Colonic mucosa (tissue), 4 donors: ENCODE measurements at places on chromosomes 7 and 10. TPM values are rescaled to one million over a fixed set of nuclear protein-coding genes. Genes with fewer than 3 reads are reported as not detected.

DNA sequence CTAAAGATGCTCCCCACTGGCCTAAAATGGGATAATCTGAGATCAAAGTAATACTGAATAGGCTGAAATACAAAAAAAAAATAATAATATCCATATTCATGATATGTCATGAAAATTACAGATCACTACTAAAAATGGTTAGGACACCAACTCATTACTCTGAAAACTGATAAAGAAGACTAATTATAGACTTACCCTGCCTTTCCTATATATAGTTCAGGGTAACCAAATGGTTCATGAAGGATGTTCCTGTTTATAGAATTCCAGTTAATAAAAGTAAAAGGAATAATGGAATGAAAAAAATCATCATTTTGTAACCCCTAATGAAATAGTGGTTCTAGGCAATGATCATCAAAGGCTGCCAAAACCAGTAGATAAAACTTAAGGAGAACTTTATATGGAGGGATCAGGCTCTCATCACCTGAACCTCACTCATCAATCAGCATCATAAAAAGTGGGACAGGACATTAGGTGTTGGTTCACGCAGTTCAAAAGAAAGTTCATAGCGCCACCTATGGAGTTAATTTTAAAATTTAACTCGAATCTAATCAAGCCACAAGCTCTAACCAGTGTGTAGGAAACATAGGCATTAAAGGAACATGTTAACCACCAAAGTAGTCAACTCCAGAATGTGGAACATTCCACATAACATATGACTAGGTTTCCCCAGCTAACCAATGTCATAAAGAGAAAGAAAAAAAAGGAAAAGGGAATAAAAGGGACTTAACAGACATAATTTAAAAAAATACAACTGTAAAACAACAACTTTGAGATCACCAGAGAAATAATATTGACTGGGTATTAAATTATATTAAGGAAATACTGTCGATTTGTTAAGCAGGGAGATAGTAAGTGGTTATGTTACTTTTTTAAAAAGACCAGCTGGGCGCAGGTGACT, 35.7 kb downstream of the P4HA1 start:
- DNase-seq = no peak

Gene PLPP4
- 0.61 TPM for total RNA-seq

- DNase-seq = no peak
These were observed 17.5 kb downstream of the TWIST1 start for GRCh38 chr7:19099924-19100323.

GRCh38 chr7:43462836-43463235, 120.1 kb upstream of the STK17A start:
- no peak for DNase-seq

Gene SLC26A5
- 0.25 TPM for total RNA-seq

GRCh38 chr7:28408105-28408959, 4.0 kb upstream of the CREB5 start:
- DNase-seq = no peak

Gene GRID2IP
- total RNA-seq = 0.37 TPM

- peak; percentile 35 for DNase-seq
These were observed 27.6 kb downstream of the SLC35G1 start for GRCh38 chr10:93921338-93921737.

DNA sequence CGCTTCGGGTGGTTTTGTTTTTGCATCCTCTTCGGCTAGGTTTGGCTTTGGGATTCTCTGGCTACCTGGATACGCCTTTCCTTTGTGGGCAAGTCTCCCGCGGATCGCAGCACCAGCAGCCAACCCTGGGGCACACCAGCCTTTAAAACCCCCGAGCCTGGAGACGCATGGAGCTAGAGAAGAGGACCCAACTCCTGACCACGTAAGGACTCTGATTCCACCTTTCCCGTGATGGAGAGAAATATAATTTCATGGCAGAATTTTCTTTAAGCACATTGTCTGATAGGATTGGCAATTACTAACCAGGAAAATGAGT, 535.4 kb upstream of the GALNT17 start:
- peak; percentile 65 for DNase-seq

DNA sequence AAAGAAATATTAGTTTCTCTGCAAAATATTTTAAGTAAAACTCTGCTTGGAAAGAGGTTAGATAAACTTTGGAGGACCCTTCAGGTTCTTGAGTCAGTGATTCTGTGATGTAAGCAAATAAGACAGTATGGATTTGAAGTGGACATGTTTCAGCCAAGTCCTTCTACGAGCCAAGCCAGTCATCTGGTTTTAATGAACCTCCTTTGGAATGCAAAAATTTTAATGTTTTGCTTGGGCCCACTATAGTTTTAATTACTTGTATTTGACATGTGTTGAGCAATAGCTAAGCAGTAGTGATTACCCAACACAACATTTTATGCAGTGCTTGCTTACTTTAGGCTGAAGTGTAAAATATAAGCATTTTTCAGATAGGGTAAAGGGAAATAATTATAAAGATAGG, 296.3 kb upstream of the SEMA3D start:
- no peak for DNase-seq

- DNase-seq = peak; percentile 27
These were observed 55.9 kb downstream of the ITIH5 start for GRCh38 chr10:7610651-7611389.

- DNase-seq = no peak
These were observed 103.0 kb downstream of the CALD1 start for GRCh38 chr7:134882481-134882880.

- DNase-seq = no peak
These were observed 236.8 kb upstream of the LRRN3 start for GRCh38 chr7:110854166-110854565.

Gene LRRC4
- total RNA-seq = 1.9 TPM

Gene OR2A5
- total RNA-seq = not detected

Gene SLC18A2
- total RNA-seq = 1.6 TPM

- no peak for DNase-seq
These were observed 146.6 kb downstream of the SH2D4B start for GRCh38 chr10:80684259-80684658.

DNA sequence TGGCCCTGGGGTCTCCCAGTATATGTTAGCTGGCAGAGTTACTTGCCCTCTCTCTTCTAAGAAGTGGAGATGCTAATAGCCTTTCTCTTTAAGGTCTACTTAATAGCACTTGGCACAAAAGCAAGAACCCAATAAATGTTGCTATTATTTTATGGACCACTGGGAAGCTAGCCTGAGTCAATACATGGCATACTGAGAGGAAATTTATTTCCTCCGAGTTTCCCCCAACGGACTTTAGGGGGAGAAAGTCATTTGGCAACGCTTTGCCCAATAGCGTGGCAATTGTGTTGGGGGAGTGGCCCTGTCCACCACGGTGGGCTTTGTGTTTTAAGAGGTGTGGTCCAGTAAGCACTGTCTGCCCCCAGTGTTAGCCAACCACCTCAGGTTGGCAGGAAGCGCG, 87.4 kb upstream of the SMNDC1 start:
- no peak for DNase-seq

GRCh38 chr7:30546596-30546995, 42.0 kb upstream of the GGCT start:
- no peak for DNase-seq

Gene POMZP3
- total RNA-seq = 6.5 TPM

- peak; percentile 46 for DNase-seq
These were observed 25.8 kb downstream of the TES start for GRCh38 chr7:116236020-116236630.

DNA sequence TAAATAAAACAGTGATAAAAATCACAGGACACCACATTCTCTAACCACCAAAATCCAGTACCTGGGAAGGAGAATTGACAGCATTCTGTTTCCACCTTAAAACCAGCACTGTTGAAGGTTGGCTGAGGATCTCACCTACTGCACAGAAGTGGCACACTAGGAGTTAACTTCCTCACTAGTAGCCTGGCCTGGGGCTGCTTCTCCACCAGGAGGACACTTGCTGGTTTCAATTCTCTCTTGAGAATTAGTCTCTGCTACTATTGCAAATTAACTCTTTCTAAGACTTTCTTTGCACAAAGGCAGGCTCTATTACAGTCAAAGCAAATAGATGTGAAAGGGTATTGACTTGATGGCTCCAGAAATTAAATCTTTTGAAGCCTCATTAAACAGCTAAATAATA, 2.3 kb upstream of the CTTNBP2 start:
- no peak for DNase-seq

Gene RAPGEF5
- 42.2 TPM for total RNA-seq

Gene FOXI2
- total RNA-seq = 0.08 TPM

GRCh38 chr7:128259131-128260061, 18.3 kb downstream of the LEP start:
- peak; percentile 87 for DNase-seq

DNA sequence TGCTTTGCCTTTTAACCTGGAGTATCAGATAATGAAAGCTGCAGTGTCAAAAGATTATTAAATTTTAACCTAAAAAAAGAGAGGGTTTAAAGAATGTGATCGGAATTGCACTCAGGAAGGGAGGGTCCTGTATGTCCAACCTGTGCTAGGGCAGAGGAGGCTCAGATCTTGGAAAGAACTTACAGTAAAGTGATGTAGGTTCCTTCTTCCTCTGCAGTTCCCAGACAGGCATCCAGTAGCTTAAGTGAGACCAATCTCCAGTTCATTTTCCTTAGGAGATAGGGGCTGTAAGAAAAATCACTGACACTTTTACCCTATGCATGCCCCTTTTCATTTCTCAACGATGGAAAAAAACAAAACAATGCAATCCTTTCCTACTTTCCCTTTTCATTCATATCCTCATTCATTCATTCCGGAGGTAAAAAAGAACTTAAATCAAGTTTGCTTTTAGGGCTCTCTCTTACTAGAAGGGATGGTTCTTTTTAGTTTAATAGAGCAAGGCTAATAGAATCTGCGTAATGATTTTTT, 28.3 kb downstream of the EXOC6 start:
- no peak for DNase-seq

DNA sequence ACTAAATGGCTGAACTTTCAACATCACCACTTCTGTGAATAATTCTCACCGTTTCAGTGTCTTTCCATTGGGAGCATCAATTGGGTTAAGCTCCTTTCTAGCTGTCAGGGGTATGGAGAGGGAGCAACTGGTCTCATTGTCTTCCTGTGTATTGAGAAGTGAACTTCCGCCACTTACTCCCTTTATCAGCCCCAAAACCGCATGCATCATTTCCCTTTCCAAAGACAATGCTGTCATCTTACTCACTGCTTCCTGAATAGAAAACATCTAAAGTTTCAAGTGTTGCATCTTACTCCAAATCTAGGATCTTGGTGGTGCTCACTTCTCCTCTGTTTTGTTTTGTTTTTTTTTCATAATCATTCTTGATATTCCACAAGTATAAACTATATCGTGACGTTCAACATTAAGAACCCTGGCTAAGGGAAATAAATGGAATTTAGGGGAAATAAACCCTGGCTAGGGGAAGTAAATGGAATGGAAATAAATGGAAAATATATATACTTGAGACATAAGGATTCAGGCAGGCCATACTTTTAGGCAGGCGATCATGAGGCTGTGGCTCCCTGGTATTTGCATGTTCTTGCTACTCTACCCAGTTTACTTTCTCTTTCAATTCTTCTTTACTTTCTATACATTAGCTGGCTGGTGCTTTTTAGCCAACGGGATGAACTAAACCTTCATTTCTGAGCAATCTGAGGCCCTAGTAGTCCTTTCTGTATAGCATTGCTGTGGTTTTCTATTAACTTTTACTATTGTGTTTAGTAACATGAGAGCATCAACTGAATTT, 371.9 kb downstream of the BMPER start:
- DNase-seq = no peak

- no peak for DNase-seq
These were observed 976.0 kb downstream of the DNAJB9 start for GRCh38 chr7:109545686-109546085.

Gene FAM131B
- total RNA-seq = 1.8 TPM

GRCh38 chr7:122706836-122707235, 4.1 kb upstream of the RNF148 start:
- no peak for DNase-seq

- DNase-seq = no peak
These were observed 592.9 kb downstream of the CNTNAP2 start for GRCh38 chr7:146709451-146710027.

GRCh38 chr10:124369986-124370385, 48.7 kb downstream of the OAT start:
- DNase-seq = no peak

DNA sequence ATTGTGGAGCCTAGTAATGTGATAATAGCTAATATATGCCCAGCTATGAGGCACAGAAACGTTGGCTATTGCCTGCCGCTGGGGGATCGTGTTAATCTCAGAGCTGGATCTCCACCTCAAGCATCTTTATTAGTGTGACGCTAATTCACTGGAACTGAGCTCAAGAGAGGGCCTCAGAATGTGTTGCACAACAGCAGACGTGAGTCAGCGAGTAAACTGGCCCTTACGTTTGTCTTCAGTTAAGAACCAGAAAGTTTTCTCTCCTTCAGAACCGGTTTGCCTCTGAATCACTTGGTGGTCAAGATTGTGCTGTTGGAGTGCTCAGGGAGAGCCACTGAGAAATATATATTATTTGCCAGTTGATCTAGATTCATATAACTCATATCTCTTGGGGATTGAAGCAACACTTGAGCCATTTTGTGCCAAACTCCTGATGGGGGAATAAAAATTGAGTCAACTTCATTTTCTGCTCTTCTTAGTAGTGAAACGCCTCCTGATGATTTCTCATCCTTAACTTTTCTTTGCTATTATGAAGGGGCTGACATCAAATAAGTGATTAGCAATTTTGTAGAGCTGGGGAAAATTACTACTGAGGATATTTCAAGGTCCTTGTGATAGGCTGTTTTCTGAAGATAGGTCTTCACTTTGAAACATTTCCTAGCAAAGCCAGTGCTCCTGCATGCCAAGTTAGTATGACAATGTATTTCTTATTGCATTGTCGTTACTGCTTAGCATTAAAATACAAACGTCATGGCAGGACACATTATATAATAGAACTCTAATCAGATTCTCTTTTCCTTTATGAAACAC, 22.3 kb downstream of the BZW2 start:
- no peak for DNase-seq

DNA sequence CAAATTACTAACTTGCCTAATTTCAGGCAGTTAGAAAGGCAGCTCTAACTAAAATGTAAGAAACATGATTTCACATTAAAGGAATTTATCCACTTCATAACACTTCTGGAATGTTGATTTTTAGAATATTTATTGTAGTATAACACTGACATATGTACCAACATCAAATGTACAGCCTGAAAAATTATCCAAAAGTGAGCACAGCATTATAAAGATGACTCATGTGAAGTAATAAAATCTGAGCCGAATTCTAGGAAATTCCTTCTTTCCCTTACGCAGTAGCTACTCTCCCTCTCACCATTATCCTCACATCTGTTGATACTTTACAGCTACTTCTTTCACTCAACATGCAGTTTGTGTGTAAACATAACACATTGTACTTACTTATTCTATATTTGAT, 610.6 kb downstream of the ZWINT start:
- DNase-seq = no peak

GRCh38 chr10:78528749-78529204, 495.1 kb downstream of the RPS24 start:
- DNase-seq = no peak

DNA sequence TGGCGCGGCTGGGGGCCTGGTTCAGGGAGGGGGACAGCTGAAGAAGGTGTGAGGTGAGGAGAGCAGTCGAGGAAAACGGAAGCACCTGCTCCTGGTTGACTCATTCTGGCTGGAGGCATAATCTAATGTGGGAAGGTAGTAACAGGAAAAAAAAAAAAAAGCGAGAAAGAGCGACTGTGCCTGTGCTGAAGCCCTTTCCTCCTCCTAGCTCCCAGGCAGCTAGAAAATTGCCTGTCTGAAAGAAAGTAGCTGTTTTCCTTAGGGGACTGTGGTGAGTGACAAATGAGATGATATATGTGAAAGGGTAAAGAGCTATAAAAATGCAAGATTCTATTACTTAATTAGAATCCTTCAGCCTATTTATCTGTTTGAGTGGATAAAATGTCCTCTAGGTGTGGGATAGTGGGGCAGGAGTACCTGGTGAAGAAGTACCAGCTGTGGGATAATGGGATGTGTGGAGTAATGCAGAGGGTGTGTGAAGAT, 4.9 kb upstream of the MEST start:
- DNase-seq = no peak
